ENCODE measurements at places on chromosomes 12 and 14. TPM values are rescaled to one million over a fixed set of nuclear protein-coding genes. Genes with fewer than 3 reads are reported as not detected.
A peak's percentile ranks its signal among the peaks of the same experiment; 100 is the strongest.

DNA sequence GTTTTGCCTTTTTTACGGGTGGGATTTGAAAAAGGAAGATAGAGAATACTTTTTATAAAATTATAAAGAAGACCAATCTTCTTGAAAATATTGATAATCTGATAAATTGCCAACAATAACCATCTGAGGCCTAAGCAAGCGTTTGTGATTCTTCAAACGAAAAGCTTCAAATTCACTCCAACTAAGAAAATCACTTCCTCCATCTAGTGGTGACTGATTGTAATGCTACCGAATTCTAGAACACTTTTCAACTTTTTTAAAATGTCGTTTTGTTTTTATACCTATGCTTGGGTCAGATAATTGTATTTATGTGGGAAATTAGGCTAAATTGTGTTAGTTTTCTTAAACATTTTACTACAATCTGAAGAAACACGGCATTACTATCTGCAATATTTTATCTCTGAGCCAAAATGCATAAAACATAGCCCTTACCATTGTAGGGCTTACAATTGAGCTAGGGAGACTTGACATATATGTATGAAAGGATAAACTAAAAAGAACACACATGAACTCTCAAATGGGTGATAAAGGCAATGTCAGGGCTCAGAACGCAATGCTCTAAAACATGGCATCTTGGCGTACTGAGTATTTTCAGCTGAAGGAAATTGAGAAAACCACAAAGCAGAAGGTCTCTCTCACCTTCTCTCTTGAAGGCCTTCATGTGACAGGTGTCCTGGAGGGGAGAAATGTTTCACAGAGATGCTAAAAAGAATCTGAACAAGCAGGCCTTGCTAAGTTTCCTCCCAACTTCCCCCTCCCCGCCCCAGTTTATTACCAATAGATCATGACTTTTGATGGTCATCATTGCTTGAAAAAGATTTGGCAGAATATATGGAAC, 36.8 kb upstream of the G2E3 start:
- DNase-seq = no peak
- H3K4me3 ChIP-seq = no peak overlapping the region
- no peaks in the 10 kb centered on the region for H3K4me1 ChIP-seq
- no peak overlapping the region for H3K27ac ChIP-seq
- no peaks in the 10 kb centered on the region for H3K27me3 ChIP-seq

- no peak overlapping the region for H3K4me3 ChIP-seq
- H3K27me3 ChIP-seq = no peaks in the 10 kb centered on the region
- no peak overlapping the region for H3K27ac ChIP-seq
- no peaks in the 10 kb centered on the region for H3K36me3 ChIP-seq
Measured at GRCh38 chr12:14689996-14690395, 6.4 kb downstream of the GUCY2C start.

Gene TSPAN11
- total RNA-seq = 0.16 TPM

DNA sequence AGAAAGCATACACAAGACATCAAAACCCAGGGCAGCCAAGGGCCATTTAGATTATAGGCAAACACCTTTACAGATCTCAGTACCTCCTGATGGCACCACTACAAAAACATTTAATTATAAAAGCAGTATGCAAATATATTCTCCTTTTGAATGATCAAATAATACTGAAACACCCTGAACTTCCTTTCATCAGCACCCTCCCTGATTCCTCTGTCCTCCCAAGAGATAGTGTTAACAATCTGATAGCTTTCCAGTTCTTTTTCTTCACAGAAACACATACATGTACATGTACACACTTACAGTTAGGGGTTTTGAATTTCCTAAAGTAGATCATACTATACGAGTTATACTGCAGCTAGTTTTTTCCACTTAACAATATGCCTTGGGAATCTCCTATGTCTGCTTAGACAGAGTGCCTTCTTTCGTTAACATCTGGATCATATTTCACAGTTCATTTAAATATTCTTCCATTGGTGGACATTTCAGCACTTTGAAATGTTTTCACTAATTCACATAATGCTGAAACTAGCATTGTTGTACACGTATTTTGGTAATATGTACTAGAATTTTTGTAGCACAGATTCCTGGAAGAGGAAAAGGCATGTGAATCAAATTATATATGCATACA, 35.2 kb downstream of the TDG start:
- no peak overlapping the region for H3K4me3 ChIP-seq
- no peak overlapping the region for H3K27ac ChIP-seq
- H3K4me1 ChIP-seq = peaks cover 13% of the 10 kb centered on the region
- H3K36me3 ChIP-seq = no peaks in the 10 kb centered on the region
- DNase-seq = no peak

DNA sequence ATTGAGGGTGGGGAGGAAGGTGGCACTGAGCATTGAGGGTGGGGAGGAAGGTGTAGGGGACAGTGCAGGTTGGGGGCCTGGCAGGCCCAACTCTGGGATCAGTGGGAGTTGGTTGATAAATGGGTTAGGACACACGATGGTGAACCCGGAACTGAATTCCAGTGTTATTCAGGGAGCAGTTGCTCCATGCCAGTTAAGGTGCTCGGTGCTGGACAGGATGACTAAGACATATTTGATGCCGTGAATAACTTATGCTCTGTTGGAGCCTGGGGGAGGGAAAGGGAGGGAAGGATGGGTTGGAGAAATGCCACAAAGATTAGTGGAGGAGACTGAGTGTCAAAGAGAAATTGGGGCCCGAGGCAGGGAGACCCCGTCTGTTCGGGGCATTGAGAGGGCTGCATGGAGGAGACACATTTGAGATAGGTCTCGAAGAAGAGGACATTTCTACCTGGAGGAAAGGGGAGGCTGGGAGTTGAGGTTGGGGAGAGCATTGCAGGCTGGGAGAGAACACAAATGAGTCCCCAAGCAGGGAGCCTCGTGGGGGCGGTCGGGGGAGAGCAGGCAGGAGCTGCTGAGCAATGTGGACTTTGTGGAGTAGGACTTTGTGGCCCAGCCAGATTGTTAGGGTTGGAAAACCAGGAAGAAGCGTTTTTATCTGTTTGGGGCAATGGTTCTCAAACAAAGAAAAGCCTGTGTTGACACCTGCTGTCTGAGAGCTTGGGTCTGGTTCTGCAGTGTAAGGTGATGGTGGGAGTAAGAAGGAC, 65.3 kb downstream of the IQSEC3 start:
- no peak for DNase-seq
- H3K36me3 ChIP-seq = no peaks in the 10 kb centered on the region
- H3K27ac ChIP-seq = no peak overlapping the region
- no peak overlapping the region for H3K4me3 ChIP-seq
- H3K27me3 ChIP-seq = peaks cover under 1% of the 10 kb centered on the region

GRCh38 chr14:21066882-21067502, 3.1 kb upstream of the ARHGEF40 start:
- no peak overlapping the region for H3K4me3 ChIP-seq
- H3K27ac ChIP-seq = no peak overlapping the region
- H3K4me1 ChIP-seq = peaks cover 13% of the 10 kb centered on the region
- H3K36me3 ChIP-seq = no peaks in the 10 kb centered on the region
- DNase-seq = no peak

DNA sequence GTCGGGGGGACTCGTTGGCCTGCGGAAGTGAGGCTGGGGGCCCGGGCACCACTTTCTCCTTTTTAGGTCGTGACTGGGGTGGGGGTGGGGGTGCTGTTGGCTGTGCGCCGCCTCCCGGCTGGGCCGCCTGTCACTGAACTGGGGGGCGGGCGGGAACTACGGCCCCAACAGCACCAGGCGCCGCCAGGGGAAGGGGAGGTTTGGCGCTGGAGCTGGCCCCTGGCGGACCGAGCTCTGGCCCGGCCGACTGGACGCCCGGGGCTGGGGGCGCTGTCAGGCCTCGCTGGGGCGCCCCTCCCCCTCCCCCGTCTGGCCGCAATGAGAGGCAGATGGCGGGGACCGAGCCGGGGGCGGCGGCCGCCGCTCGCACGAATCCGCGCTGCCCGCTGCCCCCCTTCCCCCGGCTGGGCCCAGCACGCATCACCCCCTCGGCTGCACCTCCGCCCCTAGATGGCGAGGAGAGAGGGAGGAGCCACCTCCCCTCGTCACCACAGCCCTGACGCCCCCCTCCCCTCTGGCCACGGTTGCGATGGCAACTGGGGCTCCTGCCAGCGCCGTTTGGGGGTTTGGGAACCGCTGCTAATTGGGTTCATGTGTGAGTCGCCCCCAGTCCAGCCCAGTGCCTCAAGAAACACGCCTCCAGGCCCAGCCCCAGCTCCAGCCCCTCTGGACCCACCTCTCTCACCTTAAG, 723 bp downstream of the NFATC4 start:
- H3K4me3 ChIP-seq = peak overlapping the region; percentile 57
- peak; percentile 19 for DNase-seq
- H3K27me3 ChIP-seq = peaks cover 46% of the 10 kb centered on the region
- no peaks in the 10 kb centered on the region for H3K36me3 ChIP-seq

Gene TGFB3
- total RNA-seq = 102 TPM

Gene KRT77
- not detected for total RNA-seq

DNA sequence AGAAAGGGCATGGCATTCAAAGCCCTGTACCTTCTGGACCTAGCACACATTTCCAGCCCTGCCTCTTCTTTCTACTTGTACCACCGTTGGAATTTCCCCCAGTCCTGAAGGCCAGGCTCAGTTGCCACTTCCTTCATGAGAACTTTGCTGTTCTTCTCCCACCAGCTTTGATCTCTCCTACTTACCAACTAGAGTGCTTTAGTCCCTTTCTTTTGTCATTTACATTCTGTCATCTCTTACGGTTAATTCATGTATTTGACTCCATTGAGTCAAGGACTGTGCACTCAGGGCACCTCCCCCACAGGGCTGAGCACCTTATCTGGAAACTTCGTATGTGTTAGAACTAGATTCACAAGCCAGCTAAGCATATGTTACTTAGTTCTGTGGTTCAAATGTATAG, 26.3 kb downstream of the BICDL1 start:
- no peaks in the 10 kb centered on the region for H3K36me3 ChIP-seq
- DNase-seq = no peak
- no peaks in the 10 kb centered on the region for H3K4me1 ChIP-seq
- H3K27me3 ChIP-seq = no peaks in the 10 kb centered on the region
- H3K27ac ChIP-seq = no peak overlapping the region

Gene ARHGAP9
- 2.7 TPM for total RNA-seq

Gene PLXNC1
- total RNA-seq = 2.2 TPM

- no peaks in the 10 kb centered on the region for H3K36me3 ChIP-seq
- no peak overlapping the region for H3K4me3 ChIP-seq
- peaks cover 22% of the 10 kb centered on the region for H3K4me1 ChIP-seq
- no peak overlapping the region for H3K27ac ChIP-seq
- H3K27me3 ChIP-seq = no peaks in the 10 kb centered on the region
- DNase-seq = no peak
Measured at GRCh38 chr14:34701808-34702207, 12.6 kb downstream of the CFL2 start.

DNA sequence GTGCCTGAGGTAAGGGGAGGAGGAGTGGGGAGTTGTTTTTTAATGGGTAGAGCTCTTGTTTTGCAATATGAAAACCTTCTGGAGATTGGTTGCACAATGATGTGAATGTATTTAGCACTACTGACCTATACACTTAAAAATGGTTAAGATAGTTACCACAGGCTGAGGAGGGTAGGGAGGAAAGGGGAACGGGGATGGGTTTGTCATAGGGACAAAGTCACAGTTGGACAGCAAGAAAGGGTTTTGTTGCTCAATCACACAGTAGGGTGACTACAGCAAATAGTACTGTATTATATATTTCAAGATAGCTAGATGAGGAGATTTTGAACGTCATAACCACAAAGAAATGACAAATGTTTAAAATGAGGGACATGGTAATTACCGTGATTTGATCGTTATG, 1562.4 kb downstream of the AACS start:
- no peak overlapping the region for H3K4me3 ChIP-seq
- DNase-seq = no peak
- H3K36me3 ChIP-seq = no peaks in the 10 kb centered on the region

DNA sequence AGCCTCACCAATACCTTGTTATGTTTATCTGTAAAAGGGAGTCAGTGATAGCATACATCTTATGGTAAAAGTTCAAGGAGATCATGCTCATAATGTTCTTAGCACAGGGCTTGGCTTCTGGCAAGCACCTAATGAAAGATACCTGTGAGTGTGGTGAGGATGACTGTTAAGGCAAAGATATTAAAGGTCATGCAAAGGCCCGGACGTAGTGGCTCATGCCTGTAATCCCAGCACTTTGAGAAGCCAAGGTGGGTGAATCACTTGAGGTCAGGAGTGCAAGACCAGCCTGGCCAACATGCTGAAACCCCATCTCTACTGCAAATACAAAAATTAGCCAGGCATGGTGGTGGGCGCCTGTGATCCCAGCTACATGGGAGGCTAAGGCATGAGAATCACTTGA, 425.9 kb upstream of the TBX3 start:
- DNase-seq = no peak
- H3K27ac ChIP-seq = no peak overlapping the region
- no peaks in the 10 kb centered on the region for H3K4me1 ChIP-seq
- no peak overlapping the region for H3K4me3 ChIP-seq
- H3K36me3 ChIP-seq = no peaks in the 10 kb centered on the region

DNA sequence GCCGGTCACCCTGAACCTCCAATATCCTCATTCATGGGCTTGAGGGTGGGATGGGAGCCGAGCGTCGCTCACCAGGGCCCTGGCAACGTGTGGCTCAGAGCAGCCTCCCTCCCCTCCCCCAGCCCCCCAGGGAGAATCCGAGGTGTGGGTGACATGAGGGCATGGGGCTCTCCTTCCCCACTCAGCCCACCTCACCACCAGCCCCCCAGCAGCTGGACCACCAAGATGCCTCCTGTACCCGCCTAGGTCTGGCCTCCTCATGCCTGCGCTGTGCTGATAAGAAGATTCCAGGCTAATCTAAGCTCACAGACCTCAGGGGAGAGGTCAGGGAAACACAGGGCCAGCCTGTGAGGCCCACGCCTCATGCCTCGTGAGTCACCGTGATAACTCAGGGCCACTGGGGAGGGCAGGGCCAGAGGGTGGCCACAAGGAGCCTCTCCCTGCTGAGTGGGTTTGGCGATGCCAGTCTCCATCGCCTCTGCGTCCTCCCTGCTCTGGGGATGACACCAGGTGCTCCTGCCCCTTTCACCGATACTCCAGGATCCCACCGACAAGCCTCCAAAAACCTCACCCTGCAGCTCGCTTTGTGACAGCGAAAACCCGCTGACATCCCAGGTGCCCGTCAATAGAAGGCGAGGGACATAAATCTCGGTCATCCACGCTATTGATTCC, 56.9 kb downstream of the TESC start:
- DNase-seq = no peak
- no peaks in the 10 kb centered on the region for H3K4me1 ChIP-seq
- H3K36me3 ChIP-seq = no peaks in the 10 kb centered on the region
- no peak overlapping the region for H3K4me3 ChIP-seq
- no peaks in the 10 kb centered on the region for H3K27me3 ChIP-seq

Gene KCNJ8
- 14.1 TPM for total RNA-seq

DNA sequence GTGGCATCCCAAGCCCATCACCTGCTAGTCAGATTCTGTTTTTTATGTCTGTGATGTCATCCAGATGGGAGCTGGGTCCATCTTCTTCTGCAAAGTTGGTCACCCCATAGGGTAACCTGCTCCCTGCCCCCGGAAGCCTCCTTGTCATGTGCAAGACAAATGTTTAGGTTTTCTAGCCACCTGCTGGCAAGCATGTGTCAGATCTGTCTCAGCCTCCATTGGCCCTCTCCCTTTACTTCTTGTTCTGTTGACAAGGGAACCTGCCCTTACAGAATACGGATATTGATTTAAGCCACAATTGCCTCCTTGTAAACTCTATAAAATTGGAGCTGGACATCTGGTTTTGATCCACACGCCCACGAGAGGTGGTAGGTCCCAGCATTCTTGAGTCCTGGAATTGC, 7.5 kb downstream of the NTF3 start:
- DNase-seq = no peak
- H3K4me1 ChIP-seq = peaks cover 19% of the 10 kb centered on the region
- H3K27me3 ChIP-seq = no peaks in the 10 kb centered on the region
- no peak overlapping the region for H3K27ac ChIP-seq
- no peaks in the 10 kb centered on the region for H3K36me3 ChIP-seq
- H3K4me3 ChIP-seq = no peak overlapping the region

Gene ATL1
- total RNA-seq = 0.94 TPM
